ENCODE measurements at places on chromosomes 2 and 18.

DNA sequence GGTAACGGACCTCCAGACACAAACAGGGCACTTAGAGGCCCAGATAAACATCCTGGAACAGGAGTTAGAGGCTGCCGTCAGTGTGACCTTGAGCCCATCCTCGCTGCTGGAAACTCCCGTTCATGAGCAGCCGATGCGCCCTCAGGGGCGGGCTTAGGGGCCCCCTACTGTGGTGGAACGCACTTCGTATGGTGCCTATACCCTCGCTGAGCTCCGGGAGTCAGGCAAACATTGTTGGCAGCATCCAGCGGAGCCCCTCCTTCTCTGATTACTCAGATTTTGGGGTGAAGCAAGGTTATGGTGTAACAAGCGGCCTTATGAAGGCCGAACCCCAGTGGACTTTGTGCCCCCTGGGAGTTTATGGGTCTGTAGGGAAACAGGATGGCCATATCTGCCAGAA, 205.3 kb upstream of the SYT4 start:
- DNase-seq, result no peak

- no peak for DNase-seq
These were observed 407.0 kb downstream of the LRP1B start for GRCh38 chr2:141723814-141724213.

- no peak for DNase-seq
These were observed 155.5 kb downstream of the IKZF2 start for GRCh38 chr2:212995920-212996319.

DNA sequence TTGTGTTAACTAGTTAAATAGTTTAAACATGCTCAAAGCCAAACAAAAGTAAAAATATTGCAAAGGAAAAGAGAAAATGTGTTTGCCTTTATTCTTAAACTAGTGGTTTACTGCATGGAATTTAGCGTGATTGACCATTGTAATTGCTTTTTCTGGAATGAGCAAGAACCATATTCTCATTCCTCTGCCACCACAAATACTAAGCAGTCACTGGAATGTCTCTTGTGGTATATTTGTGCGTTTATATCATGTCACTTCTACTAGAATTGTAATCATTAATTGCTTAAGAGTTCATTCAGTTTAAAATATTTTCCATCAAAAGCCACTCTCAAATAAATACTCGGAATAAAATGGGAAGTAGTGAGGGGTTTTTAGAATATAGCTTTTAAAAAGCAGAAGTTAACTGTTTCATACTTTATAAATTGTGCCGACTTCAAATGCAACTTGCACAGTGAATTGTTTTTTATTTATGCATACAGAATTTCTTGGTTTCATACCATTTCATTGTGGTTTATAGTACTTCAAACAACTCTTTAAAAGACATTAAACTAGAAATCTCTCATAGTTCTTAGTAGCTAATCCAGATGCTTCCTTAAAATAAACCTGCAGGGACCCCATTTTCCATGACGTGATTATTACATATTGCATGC, 288.1 kb downstream of the EPHA4 start:
- DNase-seq, result no peak

- DNase-seq, result no peak
These were observed 65.4 kb downstream of the PID1 start for GRCh38 chr2:229205704-229206103.

GRCh38 chr2:44598330-44599119, 236.8 kb downstream of the CAMKMT start:
- DNase-seq, result no peak

- no peak for DNase-seq
These were observed 1785.0 kb upstream of the LRRTM1 start for GRCh38 chr2:82089518-82089917.

GRCh38 chr2:103284750-103285149, 522.9 kb downstream of the TMEM182 start:
- no peak for DNase-seq

DNA sequence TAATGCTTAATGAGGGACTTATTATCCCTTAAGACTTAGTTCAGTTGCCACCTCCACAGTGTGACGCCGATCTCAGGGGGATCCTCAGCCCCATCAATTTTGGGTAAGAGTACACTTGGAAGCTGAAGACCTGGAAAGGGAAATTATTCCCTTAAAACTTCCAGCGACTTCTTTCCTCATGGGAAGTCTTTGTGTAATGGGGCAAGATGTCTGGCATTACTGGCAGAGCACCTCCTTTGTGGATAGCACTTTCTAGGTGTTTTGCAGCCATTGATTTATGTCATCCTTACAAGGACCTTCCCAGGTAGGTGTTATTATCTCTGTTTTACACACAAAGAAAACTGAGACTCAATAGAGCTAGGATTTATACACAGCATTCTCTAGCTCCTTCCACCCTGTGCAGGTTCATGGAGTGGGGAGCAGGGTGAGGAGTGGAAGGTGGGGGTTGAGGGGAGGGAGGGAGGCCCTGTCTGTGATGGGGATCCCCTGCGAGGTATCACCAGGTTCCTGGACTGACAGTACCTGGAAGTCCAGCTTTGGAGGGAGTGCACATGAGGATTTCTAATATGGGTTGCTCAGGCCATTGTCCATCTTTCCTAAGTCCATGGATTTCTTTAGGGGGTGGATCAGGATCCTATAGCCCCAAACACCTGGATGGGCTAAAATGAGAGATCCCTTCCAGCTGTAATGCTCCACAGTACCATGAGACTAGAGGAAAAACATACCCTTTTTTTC, 79.4 kb downstream of the MYCN start:
- no peak for DNase-seq

GRCh38 chr2:85992611-85993010, 103.8 kb upstream of the ST3GAL5 start:
- DNase-seq, result no peak

- DNase-seq, result no peak
These were observed 17.2 kb downstream of the CNDP2 start for GRCh38 chr18:74513149-74513882.

DNA sequence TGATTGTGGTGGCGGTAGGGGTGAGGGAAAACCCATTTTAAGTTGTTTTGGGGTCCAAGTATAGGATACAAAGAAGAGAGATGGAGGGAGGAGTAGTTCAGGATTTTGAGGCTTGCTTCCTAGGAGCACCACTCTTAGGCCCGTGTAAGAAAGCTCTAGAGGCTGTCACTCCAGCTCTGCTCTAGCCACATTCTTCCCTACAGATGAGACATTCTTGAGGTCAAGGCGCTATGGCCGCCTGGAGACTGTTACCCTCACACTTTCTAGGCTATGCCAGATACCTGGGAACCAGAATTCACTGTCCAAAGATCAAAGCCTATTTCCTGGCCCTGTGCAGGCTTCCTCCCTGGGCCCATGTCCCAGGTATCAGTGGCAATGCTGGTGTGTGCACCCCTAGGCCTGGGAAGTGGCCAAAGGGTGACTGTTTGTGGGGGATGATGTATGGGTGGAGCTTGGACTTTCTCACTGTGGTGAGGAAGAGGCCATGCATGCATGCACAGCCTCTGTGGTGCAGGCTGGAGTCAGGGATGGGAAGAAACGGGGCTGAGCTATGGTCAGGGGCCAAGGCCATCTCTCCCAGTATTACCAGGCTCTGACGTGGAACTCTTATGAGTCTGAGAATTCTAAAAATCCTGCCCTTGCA, 7.0 kb upstream of the TTL start:
- DNase-seq, result no peak

GRCh38 chr2:116094196-116094595, 1651.8 kb downstream of the DPP10 start:
- no peak for DNase-seq

DNA sequence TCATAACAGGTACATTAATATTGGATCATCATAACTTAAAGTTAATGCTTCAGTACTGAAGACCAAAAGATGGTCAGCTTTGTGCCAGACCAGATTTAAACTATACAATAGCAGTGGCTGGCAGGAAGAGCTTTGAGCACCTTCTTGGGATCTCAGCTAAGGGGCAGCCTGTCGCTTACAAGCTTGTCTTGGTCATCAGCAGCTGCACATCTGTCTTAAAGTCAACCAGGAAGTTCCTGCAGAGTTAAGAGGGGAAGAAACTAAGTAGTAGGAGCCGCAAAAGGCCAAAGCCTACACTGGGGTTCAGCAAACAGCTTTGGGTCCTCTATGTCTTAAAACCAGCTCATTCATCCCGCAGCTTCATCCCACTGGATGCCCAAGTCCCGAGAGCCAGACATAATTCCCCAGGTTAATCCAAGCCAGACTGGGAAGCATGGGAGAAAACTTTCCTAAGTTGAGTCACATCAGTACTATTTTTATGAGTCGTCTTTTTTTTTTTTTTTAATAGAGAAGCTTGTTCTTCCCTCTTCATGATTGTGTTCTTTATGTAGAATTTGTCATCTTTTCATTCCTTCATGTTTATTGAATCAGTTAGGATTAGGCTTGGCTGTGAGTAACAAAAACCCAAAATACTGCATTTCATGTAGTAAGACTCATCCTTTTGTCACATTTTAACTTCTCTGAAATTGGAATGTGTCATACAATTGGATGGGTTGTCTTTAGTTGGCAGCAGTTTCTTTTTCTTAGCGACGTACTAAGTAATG, 59.3 kb downstream of the SERTAD2 start:
- DNase-seq, result no peak

DNA sequence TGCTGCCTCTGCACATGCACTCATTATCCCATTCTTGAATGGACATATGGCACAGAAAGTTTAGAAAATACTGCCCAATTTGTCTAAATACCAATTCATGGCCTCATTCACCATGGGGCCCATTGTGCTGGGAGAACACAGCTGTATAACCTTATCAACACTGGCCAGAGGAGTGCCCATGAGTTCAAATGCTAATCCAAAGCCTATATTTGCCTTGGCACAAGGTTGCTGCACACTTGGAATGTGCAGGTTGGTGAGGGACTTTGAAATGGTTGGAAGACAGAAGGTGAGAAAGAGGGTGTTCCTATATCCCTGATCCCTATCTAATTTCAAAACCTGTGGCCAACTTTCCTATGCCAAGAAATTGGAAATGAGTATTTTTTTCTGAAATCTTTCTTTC, 693.9 kb upstream of the ID2 start:
- no peak for DNase-seq

GRCh38 chr2:70808983-70809958, 11.1 kb downstream of the CLEC4F start:
- DNase-seq, result no peak

DNA sequence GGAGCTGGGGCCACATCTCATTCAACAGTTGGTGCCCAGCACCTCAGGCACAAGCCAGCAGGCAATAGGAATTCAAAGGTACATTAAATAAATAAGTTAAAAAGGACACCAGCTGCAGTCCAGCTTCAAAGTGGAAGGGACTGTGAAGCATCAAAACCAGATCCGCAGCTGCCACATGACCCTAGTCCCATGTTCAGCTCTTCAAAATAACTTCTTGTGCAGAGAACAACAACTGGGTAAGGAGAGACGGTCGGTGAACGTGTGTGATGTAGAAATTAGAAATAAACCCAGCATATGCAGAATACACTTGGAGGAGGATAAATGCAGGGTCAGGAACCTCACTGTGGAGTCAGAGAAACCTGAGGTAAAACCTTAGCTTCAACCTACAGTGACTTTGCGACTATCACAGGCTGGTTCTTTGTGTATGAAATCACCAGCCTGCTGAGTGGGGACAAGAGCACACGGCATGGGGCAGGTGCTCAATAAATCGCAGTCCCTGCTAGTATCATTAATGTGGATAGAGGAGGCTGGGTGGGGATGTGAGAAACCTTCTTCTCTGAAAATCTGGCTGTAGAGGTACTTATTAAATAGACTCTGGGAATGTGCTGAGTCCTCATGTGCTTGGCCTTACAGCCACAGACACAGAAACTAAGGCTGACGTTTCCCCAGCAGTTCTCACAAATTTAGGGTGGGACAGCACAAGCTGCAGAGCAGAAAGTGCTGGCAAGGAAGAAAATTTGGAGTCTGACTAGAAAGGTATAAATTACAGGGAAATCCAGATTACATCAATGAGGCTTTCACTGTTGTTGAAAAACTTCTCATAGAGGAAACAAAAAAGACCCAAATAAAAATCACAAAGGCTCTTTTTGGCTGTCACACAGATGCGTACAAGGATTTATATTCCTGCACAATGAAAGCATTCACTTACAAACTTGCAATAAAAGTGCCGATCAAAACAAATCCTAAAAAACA, 20.7 kb downstream of the FBXO15 start:
- no peak for DNase-seq

GRCh38 chr2:676647-677055, 555 bp downstream of the TMEM18 start:
- peak; percentile 93 for DNase-seq

GRCh38 chr2:15763106-15763821, 171.6 kb downstream of the DDX1 start:
- DNase-seq, result no peak

GRCh38 chr2:201269764-201270163, 9.4 kb downstream of the CASP8 start:
- no peak for DNase-seq

- no peak for DNase-seq
These were observed 43.6 kb upstream of the VPS54 start for GRCh38 chr2:64062840-64063239.

GRCh38 chr2:120421830-120422175, 75.9 kb downstream of the INHBB start:
- no peak for DNase-seq

DNA sequence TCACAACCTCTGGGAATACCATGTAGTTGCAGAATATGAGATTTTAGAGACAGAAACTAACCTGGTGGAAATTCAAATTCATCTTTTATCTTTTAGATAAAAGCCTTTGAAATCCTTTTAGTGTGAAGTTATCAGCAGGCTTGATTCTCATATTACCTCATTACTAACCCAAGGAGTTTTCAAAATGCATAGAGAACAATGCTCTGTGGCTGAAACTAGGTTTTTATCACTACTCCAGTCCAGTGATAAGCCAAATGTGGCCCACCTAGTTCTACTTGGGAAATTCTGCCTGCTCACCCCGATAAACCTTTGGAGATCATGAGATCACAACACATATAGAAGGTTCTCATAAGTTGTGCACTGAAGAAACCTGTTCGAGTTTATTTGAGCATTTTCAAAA, 121.7 kb downstream of the MMADHC start:
- no peak for DNase-seq

GRCh38 chr2:6499691-6500090, 366.0 kb downstream of the CMPK2 start:
- DNase-seq, result no peak

- no peak for DNase-seq
These were observed 76.7 kb upstream of the TWIST2 start for GRCh38 chr2:238771218-238771617.

DNA sequence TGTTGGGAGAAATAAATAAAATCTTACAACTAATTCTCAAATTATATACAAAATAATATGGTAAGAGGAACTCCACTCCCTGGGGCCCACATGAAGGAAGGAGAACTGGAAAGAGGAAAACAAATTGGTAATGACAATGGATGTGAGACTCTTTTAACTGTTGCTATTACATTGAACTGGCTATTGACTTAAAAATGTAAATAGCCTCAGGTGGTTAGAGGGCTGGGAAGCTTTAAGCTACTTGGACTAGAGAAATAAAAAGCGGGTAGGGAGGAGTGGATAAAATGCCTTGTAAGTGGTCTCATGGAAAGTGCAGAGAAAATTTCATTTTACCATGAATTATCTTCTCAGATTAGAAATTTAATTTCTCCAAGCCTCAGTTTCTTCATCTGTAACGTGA, 64.1 kb downstream of the KCNJ3 start:
- DNase-seq, result no peak

Measured in stimulated activated CD8-positive, alpha-beta memory T cell treated with anti-CD3 and anti-CD28 coated beads, Interleukin-15, amount 100 ng/mL, for 4 hours (primary cell).